Stimulated activated CD4-positive, alpha-beta T cell treated with anti-CD3 and anti-CD28 coated beads, Interleukin-2, amount 100 ng/mL, for 4 hours (primary cell): ENCODE measurements at places on chromosomes 3 and 15.
A peak's percentile ranks its signal among the peaks of the same experiment; 100 is the strongest.

- DNase-seq = no peak
These were observed 70.5 kb downstream of the LRTM1 start for GRCh38 chr3:54857343-54857742.

- no peak for DNase-seq
These were observed 48.5 kb upstream of the TRA2B start for GRCh38 chr3:185986198-185986777.

DNA sequence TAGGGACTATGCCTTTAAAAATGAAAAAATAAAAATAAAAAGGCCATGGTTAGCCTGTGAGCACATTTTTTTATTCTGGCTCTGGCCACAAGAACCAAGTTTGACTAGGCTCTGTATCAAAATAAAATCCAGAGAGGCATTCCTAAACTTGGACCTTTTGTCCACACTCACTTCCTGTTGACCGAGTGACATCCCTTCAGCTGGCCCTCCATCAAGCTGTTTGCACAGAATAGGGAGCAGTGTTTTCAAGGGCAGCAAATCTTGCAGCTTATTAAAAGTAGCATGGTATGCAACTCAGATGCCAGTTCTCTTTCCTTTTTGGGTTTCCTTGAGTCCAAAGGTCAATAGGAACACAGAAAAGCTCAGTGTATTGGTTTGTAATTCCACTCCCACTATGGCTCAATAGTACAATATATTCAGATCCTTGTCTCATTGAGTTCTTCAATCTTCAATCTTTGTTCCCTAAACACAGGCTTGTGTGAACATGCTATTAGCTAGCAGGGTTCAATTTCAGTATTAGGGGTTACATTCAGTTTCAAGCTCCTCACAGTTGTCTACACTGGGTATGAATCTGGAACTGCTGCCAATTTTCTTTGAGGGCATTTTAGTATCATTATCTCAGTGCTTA, 244.5 kb downstream of the RBMS3 start:
- DNase-seq = no peak

GRCh38 chr15:74240002-74240568, 4.0 kb downstream of the CCDC33 start:
- no peak for DNase-seq

GRCh38 chr3:12299026-12299425, 10.2 kb downstream of the PPARG start:
- no peak for DNase-seq

- no peak for DNase-seq
These were observed 1.4 kb downstream of the PFN2 start for GRCh38 chr3:149969110-149969939.

DNA sequence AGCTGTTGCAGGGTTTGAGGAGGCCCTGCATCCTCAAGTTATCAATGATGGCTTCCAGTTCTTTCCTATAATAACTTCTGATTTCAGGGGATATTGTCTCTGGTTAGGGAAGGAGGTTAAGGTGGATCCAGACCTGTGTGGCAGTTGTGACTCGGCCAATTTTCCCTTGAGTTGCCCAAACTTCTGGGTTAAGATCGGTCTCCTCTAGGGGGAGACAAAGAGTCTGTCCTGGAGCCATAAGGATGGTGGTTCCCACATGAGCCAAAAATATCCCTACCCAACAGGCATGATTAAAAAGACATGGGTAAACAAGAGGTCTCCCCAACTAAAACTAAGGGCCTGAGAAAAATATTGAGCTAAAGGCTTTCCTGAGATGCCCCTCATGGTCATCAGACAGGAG, 227.5 kb upstream of the MDFIC2 start:
- no peak for DNase-seq

GRCh38 chr3:179113903-179114302, 34.3 kb upstream of the PIK3CA start:
- no peak for DNase-seq

DNA sequence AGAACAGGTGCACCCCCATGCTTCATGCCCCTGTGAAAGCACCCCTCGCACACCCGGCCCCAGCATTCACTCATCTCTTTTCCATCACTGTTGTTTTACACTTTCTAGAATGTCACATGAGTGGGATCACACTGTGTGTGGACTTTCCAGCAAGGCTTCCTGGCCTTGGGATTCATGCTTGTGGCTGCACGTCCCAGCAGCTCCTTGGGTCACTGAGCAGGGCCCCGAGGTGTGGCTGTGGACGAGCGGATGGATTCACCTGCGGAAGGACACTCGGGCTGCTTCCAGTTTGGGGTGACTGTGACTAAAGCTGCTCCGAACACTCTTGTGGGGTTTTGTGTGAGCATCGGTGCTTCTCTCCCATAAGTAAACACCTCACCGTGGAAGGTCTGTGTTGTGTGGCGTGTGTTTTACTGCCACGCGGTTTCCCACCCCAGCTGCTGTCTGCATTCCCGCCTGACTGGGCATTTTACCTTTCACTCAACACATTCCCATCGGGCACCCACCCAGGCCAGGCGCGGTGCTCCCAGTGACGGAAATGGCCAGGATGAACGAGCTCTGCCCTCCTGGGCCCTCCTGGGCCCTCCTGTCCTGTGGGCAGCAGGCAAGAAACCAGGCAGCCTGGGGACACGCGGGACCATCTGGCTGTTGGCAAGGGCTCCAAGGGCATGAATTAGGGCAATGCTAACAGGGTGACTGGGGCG, 41.4 kb downstream of the DNAJB8 start:
- DNase-seq = no peak

DNA sequence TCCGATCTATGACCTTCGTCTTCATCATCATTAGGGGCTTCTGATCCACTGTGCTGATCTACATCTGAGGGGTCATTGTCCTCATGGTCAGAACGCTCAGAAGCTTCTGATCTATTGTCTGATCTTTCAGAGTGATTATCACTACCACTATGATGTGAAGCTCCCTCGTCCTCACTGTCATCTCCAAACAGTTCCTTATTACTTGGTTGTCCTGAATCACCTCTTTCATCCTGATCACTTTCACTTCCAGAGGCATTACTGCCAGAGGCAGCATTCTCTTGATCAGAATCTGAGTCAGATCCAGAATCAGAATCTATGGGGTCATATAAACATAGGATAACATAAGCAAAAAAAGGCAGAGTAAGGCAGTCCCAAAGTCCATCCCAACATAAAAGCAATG, 5.4 kb downstream of the LEO1 start:
- no peak for DNase-seq

GRCh38 chr3:8239718-8240695, 261.6 kb upstream of the LMCD1 start:
- peak; percentile 1 for DNase-seq

GRCh38 chr3:24264748-24265158, 229.9 kb downstream of the THRB start:
- DNase-seq = no peak

- DNase-seq = no peak
These were observed 393.2 kb downstream of the ERC2 start for GRCh38 chr3:56075089-56075488.

DNA sequence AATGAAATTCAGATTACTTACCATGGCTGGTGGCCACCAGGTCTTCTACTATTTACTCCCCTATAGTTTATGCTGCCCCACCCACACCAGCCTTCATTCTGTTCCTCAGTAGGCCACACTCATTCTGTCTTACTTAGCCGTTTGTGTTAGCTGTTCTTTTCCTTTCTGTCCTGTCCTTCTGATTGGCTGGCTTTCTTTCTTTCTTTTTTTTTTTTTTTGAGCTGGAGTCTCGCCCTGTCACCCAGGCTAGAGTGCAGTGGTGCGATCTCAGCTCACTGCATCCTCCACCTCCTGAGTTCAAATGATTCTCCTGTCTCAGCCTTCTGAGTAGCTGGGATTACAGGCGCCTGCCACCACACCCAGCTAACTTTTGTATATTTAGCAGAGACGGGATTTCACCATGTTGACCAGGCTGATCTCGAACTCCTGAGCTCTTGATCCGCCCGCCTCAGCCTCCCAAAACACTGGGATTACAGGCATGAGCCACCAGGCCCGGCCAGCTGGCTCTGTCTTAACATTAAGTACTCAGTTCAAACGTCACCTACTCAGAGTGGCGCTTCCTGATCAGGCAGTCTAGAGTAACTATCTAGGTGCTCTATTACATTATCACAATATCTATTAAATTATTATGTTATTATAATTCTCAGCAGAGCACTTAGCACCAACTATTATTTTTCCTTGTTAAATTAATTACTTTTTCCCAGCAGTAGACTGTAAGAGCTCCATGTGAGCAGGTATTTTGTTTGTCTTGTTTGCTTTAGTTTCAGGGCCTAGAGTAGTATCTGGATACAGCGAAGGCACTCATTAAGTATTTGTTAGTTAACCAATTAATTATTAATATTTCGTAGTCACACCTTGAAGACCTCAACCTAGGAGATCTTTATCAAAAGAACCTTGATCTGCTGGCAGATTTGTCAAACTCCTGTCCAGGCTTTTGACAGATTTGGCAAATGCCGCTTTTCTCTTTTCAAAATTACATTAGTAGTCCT, 6.4 kb downstream of the CMSS1 start:
- no peak for DNase-seq

GRCh38 chr3:78026318-78026828, 986.5 kb downstream of the ROBO2 start:
- DNase-seq = no peak

- no peak for DNase-seq
These were observed 270.3 kb downstream of the IL5RA start for GRCh38 chr3:2839876-2840275.

DNA sequence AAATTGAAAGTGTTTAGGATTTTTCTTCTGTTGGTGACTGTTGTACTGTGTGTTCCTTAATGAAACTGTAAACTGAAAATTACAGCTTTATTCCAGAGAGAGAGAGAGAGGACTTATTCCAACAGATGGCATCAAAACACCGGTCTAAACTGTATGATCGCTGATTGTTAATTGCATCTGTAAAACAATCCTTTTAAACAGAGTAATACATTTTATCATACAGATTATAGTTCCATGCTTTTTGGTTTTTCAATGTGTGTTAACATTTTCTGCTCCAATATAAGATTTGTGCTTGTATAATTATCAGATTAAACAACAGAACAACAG, 289.7 kb upstream of the DNAJC19 start:
- no peak for DNase-seq

- DNase-seq = no peak
These were observed 375.2 kb downstream of the TUSC7 start for GRCh38 chr3:117084739-117085270.

DNA sequence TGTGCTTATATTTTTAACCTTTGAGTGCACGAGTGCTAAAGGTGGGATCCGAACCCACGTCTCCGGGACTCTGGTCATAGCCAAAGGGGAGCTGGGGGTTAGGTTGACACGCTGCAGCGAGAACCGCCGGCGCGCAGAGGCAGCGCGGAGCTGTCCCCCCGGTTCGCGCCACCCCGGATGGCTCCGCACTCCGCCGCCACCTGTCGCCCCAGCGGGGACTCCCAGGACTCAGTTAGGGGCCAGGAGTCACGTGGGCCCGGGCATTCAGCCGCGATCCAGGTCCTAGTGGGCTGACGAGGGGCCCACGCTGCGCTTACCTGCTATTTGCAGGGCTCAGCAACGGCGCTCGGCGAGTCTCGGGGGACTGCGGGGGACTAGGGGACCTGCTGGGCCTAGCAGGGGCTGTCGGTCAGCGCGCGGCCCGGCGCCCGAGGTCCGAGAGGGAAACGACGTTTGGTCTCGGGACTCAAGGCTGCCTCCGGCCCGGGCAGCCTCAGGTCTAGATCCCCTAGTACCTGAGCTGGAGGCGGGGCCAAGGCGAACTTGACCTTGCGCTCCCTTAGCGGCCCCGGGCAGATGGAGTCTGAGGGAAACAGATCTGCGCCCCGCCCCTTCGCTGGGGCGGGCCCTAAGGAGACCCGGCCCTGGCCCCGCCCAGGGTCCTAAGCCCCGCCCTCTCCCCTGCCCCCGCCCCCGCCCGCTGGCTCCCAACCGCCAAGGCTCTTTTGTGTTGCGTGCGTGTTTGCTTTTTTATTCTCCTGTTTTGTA, at the start of gene NMNAT3:
TSS of gene NMNAT3 (minus strand) at position 585 of the 768 bp plus-strand sequence. CDS start 50,248 bp downstream, outside the sequence.
- DNase-seq = peak; percentile 76

- DNase-seq = no peak
These were observed 213.3 kb upstream of the GBE1 start for GRCh38 chr3:81974751-81975150.

DNA sequence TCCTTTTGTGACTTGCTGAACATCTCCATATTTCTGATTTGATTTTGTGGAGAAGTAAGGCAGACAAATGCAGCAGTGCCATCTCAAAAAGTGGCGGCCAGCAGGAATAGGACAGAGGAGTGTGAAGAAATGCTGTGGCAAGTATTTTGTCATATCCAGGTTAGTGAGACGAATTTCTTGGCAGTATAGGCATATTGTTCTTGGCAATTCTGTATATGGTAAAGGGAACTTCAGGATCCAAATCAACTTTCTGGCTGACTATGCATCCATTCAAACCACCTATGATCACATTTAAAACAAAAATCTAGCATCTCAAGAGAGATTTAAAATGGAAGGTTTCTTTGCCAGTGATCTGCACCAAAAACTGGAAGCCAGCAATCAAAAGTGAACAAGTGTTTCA, 228.0 kb downstream of the DTWD1 start:
- DNase-seq = no peak

- no peak for DNase-seq
These were observed 23.7 kb downstream of the ESYT3 start for GRCh38 chr3:138457863-138458735.

DNA sequence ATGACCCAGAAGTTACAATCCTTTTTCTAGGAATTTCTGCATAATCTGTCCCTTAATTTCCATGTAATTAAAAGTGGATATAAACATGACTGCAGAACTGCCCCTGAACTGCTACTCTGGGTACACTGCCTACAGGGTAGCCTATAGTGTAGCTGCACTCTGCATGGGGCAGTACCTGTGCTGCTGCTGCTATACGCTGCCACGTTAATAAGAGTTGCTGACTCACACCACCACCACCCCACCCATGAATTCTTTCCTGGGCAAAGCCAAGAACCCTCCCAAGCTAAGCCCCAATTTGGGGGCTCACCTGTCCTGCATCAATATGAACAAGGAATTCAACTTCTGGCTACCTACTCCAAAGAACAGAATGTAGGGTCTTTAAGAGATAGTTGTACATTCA, 13.9 kb downstream of the HDGFL3 start:
- no peak for DNase-seq

DNA sequence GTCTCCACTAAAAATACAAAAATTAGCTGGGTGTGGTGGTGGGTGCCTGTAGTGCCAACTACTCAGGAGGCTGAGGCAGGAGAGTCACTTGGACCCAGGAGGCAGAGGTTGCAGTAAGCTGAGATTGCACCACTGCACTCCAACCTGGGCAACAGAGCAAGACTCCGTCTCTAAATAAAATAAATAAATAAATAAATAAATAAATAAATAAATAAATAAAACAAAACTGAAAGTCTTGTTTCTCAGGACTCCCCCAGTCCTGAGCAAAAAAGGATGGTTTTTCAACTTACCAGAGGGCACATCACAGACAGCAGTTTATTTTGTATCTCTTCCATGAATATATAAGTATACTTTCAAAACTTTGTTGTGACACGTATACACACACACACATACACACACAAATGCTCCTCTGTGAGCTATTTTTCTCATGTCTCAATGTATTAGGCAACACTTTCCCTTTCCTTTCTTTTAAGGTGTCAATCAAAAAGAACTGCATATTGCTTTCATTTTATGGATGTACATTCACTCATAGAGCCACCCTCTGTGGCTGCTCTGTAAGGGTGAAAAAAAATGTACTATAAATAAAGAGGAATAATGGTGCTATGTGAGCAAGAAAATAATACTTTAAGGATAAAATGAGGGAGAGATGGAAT, 54.8 kb upstream of the MITF start:
- no peak for DNase-seq

GRCh38 chr3:38270606-38271005, 5.0 kb downstream of the SLC22A13 start:
- DNase-seq = no peak
